ENCODE measurements at places on chromosomes 3 and 15.

- DNase-seq: no peak
Observed at GRCh38 chr15:37097144-37097919, 3.0 kb downstream of the MEIS2 start.

GRCh38 chr3:163726125-163726524, 1352.2 kb downstream of the SI start:
- no peak for DNase-seq

GRCh38 chr15:45906230-45906629, 271.4 kb downstream of the SQOR start:
- DNase-seq: no peak

GRCh38 chr3:3664935-3665334, 134.3 kb upstream of the LRRN1 start:
- DNase-seq: no peak

DNA sequence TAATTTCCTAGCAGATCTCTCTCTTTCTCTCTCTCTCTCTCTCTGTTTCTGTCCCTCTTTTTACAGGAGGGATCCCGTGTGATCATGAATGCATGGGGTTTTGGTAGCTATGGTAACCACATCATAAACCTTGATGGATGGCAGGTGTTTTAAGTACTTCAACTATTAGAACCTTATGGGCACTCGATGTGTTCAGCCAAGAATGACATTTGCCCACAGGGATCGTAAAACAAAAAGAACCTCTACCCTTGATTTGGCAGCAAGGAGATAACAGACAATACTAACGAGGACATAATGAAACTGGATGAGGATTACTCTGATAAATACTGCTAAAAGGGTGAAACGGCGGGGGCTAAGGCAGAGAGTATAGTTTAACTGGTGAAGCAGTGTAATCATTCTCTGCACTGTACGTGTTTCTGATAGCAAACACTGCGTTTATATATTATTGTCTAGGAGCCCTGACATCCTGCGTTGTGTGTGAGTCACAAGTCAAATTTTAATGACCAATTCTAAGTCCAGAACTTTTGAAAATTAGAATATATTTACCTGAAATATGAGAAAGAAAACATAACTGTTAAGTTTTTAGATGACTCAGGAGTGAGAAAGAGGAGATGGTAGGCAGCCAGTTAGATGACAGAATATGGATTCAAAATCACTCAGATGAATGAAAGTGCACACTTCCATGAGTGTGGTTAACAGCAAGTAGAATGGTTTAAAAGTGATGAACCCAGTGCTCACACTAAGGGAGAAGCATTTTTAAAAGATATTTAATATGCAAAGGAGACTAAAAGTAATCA, 80.3 kb downstream of the OTOL1 start:
- no peak for DNase-seq

DNA sequence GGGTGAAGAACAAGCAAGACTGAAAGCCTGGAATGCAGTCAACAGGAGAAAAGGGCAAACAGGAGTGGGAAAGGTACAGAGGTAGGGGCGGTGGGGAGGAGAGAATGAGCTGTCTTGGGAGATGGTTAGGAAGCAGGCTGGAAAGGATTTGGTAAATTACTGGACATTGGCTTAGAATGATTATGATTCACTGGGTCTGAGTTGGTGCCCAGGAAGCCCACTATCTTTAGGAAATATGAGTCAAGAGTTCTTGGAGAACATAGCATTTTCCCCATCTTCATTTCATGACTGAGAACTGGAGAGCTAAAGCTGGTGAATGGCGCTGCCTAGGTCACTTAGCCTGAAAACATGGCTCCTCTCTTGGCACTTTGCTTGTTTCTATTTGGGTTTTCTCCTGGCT, 74.7 kb upstream of the C3orf80 start:
- no peak for DNase-seq

GRCh38 chr3:54133196-54133595, 10.8 kb downstream of the CACNA2D3 start:
- DNase-seq: no peak
